ENCODE measurements at places on chromosomes 2 and 18.

DNA sequence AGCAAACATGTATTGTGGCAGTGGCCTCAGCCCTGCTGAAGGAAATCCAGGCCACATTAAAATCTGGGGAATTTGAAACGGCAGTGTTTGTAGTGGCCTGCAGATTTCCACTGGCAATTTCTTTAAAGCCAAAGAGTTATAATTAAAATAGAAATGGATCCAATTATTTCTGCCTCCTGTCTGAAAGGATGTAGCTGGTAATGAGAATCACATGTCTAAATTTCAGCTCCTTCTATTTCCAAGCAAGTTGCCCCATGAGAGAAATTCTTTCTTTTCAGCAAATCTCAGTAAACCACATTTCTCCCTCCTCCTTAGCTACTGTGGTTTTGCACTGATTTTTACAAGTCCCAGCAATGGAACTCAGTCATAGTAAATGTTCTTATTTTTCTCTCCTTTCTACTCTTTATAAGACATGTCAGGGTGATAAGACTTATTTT, 55.4 kb upstream of the ZNF396 start:
- no peak for DNase-seq

- DNase-seq: no peak
These were observed 135.5 kb downstream of the GAREM1 start for GRCh38 chr18:32335228-32335627.

DNA sequence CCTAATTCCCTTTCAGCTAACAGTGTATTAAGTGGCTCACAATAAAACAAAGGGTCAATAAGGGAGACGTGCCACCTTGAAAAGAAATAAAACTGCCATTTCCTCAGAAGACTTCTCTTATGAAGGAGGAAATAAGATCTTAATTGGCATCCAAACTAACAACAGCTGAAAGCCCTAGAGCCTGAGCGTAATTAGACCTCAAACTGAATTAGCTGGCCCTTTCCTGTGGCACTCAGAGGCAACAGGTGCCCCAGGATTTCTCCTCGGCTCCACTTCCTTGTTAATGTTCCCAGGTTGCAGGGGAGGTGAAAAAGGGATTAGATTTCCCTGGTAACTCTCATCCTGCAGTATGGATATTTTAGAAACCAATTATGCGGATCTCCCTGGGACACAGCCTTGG, 804.3 kb downstream of the DCDC2C start:
- no peak for DNase-seq

- no peak for DNase-seq
These were observed 61.2 kb downstream of the SGPP2 start for GRCh38 chr2:222485367-222486211.

DNA sequence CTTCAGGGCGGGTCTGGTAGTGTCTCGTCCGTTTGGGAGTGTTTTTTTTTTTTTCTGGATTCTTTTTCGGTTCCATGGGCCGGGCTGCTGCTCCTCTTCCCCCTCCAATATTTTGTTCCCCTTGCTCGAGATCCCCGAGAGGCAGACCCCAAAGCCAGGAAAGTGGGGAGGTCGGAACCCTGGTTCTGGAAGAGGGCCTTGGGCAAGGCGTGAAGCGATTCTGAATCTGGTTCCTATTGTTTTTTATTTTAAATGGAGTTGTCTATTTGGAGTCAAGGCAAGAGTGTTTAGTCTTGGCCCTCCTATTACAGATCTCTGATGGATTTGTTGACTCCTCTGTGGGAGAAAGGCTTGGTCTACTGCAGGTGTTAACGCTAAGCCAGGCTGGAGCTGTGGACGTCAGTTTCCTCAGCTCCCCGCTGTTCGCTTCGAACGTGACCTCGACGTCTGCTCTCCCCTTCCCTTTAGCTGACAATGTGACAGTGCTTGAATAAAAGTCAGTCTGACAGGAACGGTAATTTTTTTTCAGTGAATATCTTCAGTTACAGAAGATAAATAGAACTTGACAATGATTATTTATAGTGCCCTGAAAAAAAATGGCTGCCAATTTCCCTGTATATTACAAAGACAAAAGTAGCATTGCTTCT, 683 bp upstream of the DNAJC27 start:
- DNase-seq: no peak

- no peak for DNase-seq
These were observed 657 bp downstream of the ATP8B1 start for GRCh38 chr18:57802213-57803102.

DNA sequence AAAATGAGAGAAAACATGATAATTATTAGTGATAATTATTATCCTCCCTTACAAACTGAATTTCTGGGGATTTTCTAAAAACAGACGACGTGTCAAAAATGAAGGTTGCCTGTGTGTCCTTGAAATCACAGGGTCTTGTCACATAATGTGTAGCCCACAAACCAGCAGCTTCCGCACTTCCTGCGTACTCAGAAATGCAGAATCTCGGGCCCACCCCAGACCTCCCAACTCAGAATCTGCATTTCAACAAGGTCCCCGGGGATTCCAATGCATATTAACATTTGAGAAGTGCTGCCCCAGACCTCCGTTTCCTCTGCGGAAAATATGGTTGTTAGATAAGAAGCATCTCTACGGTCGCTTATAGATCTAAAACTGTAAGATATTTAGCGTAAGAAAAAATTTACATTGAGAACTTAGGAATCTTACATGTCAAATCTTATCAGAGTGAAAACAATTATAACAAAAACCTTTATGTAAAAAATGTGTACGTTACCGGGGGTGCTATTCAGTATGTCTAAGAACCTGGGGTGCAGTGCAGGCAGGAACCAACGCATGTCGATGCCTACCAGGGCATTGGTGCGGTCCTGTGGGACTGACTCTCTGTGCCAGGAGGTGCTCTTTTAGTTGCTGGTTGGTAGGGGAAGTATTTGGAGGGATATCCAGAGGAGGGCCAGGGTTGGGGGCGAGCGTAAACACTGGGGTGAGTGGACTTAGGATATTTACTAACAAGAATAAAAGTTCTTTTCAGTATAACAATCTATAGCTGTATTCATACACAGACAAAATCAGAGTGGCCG, 15.2 kb downstream of the CDKL4 start:
- DNase-seq: no peak

DNA sequence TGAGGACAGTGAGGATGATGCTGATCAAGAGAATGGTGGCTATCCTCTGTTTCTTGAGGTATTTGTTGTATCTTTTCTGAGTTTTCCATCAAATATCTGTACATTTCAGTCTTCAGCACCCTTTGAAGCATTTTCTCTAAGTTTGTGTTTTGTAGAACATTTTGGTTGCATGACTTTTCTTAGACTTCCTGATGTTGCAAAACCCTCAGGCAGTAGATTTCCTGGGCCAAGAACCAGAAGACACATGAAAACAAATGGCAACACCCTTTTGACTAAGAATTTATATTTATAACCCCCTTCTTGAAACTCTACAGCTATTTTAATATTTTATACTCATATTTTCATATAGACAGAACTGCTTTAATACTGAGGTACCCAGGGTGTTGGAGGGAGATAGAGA, 16.2 kb downstream of the HNMT start:
- no peak for DNase-seq

GRCh38 chr2:222548992-222549391, 106.9 kb downstream of the FARSB start:
- no peak for DNase-seq

GRCh38 chr2:229635371-229635680, 79.0 kb downstream of the DNER start:
- no peak for DNase-seq

GRCh38 chr2:189393440-189394111, 47.7 kb upstream of the WDR75 start:
- DNase-seq: no peak

GRCh38 chr18:9348079-9348671, 13.6 kb downstream of the TWSG1 start:
- DNase-seq: no peak

DNA sequence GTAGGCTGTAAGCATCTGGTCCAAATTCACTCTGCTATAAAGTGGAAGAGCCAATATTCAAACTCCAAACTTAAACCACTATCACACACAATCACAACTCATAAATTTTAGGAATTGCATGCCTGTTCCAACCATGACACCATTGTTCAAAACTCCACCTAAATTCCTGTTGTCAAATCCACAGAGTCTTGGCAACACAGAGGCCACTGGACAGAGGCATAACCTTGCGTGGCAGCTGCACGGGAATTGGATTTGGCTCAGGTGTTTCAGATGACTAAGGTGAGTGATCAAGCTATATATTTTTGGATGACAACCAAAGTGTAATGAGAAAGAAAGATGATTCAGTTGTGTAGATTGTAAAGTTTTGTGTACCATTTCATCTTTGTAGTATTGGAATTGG, 422.7 kb upstream of the TNP1 start:
- no peak for DNase-seq

DNA sequence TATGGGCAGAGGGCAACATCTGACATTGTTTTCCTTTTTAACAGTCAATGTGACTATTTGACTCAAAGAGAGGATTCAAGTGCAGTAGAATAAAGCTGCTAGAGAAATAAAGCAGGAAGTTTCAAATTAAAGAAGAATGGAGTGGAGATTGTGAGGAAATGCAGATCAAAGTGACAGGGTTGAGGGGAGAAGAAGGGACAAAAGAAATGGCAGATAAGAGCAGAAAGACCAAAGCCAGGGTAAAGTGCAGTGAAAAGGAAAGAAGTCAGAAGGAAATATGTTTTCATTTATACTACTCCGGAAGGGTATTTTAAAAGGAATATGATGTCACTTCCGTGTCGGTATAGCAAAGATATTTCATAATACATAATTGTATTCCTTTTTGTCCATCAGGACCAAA, 297.5 kb upstream of the CRIM1 start:
- no peak for DNase-seq

- DNase-seq: no peak
These were observed 150.0 kb upstream of the EPB41L3 start for GRCh38 chr18:5693699-5694294.

DNA sequence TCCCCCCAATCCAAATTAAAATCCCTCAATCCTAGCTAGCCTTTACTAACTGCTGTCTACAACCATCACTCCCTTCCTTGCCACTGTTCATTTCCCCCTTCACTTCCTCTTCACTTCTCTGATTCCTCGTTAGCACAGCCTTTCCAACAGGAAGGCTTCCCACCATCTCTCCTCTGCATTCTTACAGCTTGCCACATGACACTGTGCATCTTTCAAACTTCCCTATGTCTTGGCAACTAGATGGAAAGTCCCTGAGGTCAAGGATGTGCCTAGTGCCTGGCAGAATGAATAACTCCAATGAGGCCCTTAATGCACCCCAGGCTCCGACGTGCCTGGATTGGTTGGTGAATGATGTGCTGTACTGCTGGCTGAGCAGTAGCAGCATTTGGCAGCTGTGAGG, 15.2 kb downstream of the SAP130 start:
- no peak for DNase-seq

DNA sequence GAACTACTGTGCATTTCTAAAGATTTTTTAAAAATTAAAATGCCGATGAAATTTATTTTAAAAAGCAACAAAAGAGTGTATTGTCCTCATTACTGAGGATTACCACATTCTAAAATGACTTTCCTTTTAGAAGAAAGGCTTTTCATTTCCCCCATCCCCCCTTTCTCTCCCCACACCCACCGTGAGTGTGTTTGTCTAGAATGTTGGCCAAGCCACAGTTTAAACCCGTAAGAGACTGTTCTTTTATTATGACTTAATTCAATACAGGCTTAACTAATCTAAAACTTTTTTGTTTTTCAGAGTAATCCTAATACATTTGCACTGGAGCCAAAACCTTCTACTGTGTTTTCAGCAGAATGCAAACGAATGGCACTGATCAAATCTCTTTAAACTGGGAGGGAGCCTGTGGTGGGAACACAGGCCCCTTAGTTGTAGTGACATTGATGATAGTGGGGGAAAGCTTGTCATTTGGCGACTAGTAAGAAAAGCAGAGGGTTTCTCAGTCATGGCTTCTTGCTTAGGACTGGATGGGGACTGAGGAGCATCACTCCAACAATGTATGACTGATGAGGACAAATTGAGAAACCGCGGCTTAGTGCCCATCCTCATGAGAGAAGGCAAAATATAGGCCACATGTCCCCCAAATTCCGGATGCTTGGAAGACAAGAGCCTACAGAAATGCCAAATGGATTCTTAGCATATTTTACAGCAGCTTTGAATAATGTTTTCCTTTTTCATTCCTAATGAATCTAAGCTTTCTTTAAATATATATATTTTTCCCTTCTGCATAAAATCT, 154.0 kb upstream of the SMIM21 start:
- no peak for DNase-seq

DNA sequence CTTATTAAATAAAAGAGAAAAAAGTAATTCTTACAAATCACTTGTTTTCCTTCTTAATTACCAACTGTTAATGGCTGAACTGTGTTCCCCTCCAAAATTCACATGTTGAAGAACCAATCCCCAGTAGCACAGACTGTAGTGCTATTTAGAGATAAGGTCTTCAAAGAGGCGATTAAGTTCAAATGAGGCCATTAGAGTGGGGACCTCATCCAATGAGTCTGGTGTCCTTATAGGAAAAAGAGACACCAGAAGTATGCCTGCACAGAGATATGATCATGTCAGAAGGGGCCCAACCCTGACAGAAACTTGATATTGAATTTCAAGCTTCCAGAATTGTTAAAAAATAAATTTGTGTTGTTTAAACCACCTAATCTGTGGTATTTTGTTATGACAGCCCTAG, 89.8 kb downstream of the MEMO1 start:
- DNase-seq: no peak

GRCh38 chr2:163801486-163801885, 65.7 kb upstream of the FIGN start:
- DNase-seq: no peak

DNA sequence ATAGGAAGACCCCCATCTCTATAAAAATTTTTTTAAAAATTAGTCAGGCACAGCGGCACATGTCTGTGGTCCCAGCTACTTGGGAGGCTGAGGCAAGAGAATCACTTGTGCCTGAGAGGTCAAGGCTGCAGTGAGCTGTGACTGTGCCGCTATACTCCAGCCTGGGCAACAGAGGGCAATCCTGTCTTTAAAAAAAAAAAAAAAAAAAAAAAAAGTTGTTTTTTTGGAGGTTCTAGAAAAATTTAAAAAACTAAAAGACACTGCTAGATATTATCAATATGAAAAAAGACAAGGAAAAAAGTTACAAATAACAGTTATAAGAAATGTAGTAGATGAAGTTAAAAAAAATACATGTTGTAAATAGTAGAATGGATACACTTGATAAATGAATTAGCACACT, 56.1 kb upstream of the C2orf15 start:
- no peak for DNase-seq

DNA sequence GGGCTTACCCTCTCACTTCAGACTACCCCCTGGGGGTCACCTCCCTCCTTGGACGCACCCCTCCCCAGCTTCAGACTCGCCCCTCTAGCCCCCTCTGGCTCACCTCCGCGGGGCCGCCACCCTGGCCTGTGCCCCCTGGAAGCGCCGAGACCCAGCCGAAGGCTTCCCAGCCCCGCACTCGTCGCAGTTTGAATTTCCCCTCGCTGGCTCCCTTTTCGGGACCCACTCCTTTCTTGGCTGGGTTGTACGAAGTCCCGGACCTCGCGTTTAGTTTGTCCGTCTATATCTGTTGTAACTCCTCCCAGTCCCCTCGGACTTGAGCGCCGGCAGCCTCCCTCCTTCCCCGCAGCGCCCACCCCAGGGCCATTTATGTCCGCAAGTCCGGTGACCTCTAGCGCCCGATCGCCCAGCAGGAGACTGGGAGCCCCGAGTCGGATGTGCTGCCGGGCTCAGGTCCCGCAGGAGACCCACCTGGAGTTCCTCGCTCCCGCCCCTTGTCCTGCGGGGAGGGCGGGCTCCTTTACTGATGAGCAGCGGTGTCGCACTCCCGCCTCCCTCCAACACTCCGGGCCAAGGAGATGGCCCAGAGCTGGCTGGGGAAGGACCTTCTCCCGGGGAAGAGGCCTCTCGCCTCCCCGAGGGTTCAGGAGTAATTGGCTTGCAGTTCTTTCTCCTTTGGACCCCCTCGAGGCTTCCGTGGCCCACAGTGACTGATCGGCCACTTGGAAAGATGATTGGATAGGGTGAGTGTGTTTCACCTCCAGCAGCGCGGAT, 692 bp upstream of the RAX start:
- no peak for DNase-seq

Data from GDM1 (cell line).